ENCODE measurements at places on chromosomes 13 and 19.

GRCh38 chr19:32809754-32810153 lies 59.8 kb downstream of the SLC7A9 start:
- no peak for DNase-seq
- H3K4me3 ChIP-seq = no peak overlapping the region
- no peak overlapping the region for H3K27ac ChIP-seq
- no peaks in the 10 kb centered on the region for H3K36me3 ChIP-seq
- H3K27me3 ChIP-seq = no peaks in the 10 kb centered on the region

GRCh38 chr13:38921081-38921480 lies 69.5 kb downstream of the STOML3 start:
- no peak for DNase-seq
- H3K4me3 ChIP-seq = no peak overlapping the region
- no peak overlapping the region for H3K27ac ChIP-seq
- peaks cover 11% of the 10 kb centered on the region for H3K27me3 ChIP-seq

GRCh38 chr19:18789883-18790565 lies 1.1 kb downstream of the COMP start:
- peaks cover 17% of the 10 kb centered on the region for H3K4me1 ChIP-seq
- DNase-seq = no peak
- H3K27me3 ChIP-seq = peaks cover 69% of the 10 kb centered on the region
- H3K4me3 ChIP-seq = peak overlapping the region; percentile 49
- H3K27ac ChIP-seq = peak overlapping the region; percentile 36

DNA sequence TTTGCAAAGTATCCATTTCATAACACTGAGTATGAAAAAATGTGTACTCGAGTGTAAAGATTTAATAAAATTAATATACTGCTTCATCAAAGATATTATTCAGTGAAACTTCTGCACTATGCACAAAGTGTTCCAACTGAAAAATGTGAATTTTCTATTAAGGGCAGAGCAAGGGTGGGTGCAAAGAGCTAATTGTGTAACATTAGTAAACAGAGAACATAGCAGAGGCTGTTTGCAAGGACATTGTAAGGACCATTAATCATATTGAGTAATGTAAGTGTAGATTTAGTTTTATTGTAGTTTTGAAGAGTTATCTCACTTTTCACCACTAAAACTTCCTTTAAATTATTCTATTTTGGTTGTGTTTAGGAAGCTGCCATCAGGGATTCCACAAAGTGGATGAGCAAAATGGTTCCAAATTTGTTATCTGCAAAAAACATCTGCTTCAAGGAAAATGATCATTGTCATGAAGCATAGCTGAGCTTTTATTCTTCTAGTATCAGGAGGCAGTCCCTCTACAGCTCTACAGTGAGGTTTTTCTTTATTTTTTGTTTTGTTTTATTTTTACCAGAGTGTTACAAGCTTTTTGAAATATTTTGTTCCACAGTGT lies 1375.4 kb downstream of the SLITRK1 start:
- H3K36me3 ChIP-seq = no peaks in the 10 kb centered on the region
- H3K4me1 ChIP-seq = no peaks in the 10 kb centered on the region
- H3K27me3 ChIP-seq = no peaks in the 10 kb centered on the region
- DNase-seq = no peak
- no peak overlapping the region for H3K27ac ChIP-seq
- no peak overlapping the region for H3K4me3 ChIP-seq

DNA sequence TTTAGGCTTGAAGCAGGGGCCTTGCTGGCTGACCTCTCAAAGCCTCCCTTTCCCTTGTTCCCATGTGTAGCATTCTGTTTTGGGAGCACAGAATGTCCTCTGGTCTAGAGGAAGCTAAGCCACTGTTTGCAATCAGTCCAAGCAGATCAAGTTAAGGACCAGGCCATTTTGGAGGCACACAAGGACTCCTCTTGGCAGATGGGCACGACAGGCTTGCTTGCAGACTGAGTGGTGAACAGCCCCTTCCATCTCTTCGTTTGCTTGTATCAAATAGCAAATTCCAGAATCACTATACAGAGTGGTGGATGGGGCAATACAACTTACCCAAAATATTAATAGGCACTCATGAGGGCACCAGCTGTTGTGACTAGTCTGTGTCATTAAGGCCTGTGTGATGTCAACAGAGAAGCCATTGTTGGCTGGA lies 215.5 kb upstream of the SERP2 start:
- H3K4me1 ChIP-seq = no peaks in the 10 kb centered on the region
- no peaks in the 10 kb centered on the region for H3K36me3 ChIP-seq
- H3K27me3 ChIP-seq = peaks cover 9% of the 10 kb centered on the region
- H3K27ac ChIP-seq = no peak overlapping the region

GRCh38 chr19:18588611-18589379 lies at the start of gene REX1BD:
REX1BD (plus strand) TSS chr19:18588798; CDS start chr19:18588802, 4 bp downstream.
- H3K27me3 ChIP-seq = no peaks in the 10 kb centered on the region
- peaks cover 28% of the 10 kb centered on the region for H3K36me3 ChIP-seq
- H3K4me1 ChIP-seq = peaks cover 31% of the 10 kb centered on the region
- H3K4me3 ChIP-seq = peak within 1 kb of the TSS; percentile 84
- H3K27ac ChIP-seq = peak within 1 kb of the TSS; percentile 93
- DNase-seq = peak; percentile 86

DNA sequence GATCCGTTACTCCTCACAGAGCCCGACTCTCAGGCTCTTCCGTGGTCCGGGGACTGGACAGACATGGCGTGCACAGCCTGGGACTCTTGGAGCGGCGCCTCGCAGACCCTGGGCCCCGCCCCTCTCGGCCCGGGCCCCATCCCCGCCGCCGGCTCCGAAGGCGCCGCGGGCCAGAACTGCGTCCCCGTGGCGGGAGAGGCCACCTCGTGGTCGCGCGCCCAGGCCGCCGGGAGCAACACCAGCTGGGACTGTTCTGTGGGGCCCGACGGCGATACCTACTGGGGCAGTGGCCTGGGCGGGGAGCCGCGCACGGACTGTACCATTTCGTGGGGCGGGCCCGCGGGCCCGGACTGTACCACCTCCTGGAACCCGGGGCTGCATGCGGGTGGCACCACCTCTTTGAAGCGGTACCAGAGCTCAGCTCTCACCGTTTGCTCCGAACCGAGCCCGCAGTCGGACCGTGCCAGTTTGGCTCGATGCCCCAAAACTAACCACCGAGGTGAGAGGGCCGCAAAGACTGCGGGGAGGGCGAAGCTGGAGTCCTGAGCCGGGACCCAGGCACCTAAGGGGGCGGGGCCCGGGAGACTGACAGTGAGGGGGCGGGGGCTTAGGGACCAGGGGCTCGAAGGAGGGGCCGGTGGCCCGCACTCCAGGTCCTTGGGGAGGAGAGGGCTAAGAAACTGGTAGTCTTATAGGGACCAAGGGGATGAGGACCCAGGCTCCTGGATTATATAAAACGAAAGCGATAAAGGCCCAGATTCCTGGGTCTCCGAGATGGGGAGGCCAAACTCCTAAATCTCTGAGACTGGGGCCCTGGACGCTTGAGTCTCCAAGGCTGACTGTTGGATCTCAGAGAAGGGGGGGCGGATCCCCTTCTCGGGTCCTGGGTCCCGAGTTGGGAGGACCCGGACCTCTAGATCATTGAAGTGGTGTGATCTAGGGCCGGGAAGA lies 2.0 kb downstream of the ETV2 start:
- peak overlapping the region; percentile 79 for H3K4me3 ChIP-seq
- H3K27ac ChIP-seq = peak overlapping the region; percentile 74
- peak; percentile 78 for DNase-seq
- peaks cover 4% of the 10 kb centered on the region for H3K36me3 ChIP-seq

DNA sequence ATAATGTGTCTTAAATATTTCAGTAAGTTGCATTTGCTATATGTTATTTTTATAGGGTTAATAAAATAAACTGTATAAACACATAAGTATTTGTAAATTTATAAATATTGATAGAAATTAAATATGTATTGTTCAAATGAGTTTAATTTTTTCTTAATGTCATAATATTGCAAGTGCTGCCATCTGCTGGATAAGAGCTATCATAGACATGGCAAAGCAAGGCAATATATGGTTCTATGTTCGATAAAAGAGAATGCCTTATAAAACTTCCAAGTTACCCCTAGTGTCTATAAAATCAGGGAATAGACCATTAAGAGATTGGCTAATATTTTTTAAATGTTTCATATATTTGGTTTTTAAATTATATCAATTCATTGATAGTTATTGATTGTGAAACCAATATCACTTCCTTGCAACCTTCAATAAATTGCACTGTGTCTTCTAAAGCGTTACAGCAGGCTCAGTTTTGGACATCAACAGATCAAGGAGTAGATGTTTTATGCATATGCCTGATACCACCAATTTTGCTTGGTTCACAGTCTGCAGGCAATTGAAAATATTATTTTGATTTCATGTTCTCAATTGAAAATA lies 29.0 kb upstream of the SLITRK6 start:
- no peaks in the 10 kb centered on the region for H3K27me3 ChIP-seq
- H3K4me3 ChIP-seq = no peak overlapping the region
- DNase-seq = no peak
- H3K4me1 ChIP-seq = no peaks in the 10 kb centered on the region
- H3K27ac ChIP-seq = no peak overlapping the region
- no peaks in the 10 kb centered on the region for H3K36me3 ChIP-seq

GRCh38 chr13:108645376-108645775 lies 16.0 kb downstream of the MYO16 start:
- H3K27me3 ChIP-seq = no peaks in the 10 kb centered on the region
- no peak overlapping the region for H3K27ac ChIP-seq
- H3K36me3 ChIP-seq = no peaks in the 10 kb centered on the region
- DNase-seq = no peak
- H3K4me1 ChIP-seq = no peaks in the 10 kb centered on the region

Data from activated T-helper 2 cell treated with anti-CD3 and anti-CD28 coated beads, Interferon-gamma antibody, Interleukin-2, Interleukin-4, amounts not matched to agents 10 μg/mL and 5 μg/mL and 100 μg/mL, durations not matched to agents 14 hours and 24 hours and 36 hours (primary cell).